ENCODE measurements at places on chromosomes 2 and 18. TPM values are rescaled to one million over a fixed set of nuclear protein-coding genes. Genes with fewer than 3 reads are reported as not detected.

The FECH gene
- total RNA-seq: 30.4 TPM

- no peaks in the 10 kb centered on the region for H3K4me1 ChIP-seq
- H3K36me3 ChIP-seq: no peaks in the 10 kb centered on the region
- no peak for DNase-seq
- no peak overlapping the region for H3K27ac ChIP-seq
- no peaks in the 10 kb centered on the region for H3K27me3 ChIP-seq
- no peak overlapping the region for H3K4me3 ChIP-seq
Measured at GRCh38 chr2:187482796-187483195, 34.7 kb upstream of the CALCRL start.

DNA sequence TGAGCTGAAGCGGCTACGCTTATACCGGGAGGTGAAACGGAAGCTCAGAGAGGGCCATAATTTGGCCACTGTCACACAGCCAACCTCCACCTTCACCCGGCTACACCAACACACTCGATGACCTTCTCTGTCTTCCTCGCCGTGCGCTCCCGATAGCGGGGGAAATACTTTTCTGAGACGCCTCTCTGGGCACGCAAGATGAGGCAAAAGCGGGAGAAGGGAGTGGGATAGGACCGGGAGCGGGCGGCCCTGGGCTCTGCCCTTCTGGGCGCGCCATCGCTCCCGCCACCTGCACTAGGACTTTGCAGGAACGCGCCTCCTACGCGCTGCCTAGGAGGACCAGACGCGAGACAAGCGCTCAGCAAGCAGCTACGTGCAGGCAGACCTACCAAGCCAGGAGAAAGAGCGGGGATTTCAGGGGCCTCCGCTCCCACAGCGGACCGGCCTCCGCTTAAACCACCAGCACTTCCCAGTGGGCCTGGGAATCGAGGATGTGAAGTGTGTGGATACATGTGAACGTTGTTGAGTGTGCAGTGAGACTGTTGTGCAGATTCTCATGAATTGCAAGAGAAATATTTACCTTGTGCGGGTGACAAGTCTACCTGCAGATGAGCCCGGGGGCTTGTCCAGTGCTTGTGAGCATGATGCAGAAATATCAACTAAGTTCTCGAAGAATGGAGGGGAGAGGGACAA is 11.4 kb downstream of the SIX3 start:
- peaks cover 8% of the 10 kb centered on the region for H3K4me1 ChIP-seq
- no peaks in the 10 kb centered on the region for H3K27me3 ChIP-seq
- H3K27ac ChIP-seq: no peak overlapping the region

- no peak overlapping the region for H3K4me3 ChIP-seq
- no peaks in the 10 kb centered on the region for H3K27me3 ChIP-seq
- H3K4me1 ChIP-seq: no peaks in the 10 kb centered on the region
- DNase-seq: no peak
- H3K36me3 ChIP-seq: no peaks in the 10 kb centered on the region
Measured at GRCh38 chr2:49343638-49344037, 189.3 kb upstream of the FSHR start.

The IKZF2 gene
- 0.54 TPM for total RNA-seq

DNA sequence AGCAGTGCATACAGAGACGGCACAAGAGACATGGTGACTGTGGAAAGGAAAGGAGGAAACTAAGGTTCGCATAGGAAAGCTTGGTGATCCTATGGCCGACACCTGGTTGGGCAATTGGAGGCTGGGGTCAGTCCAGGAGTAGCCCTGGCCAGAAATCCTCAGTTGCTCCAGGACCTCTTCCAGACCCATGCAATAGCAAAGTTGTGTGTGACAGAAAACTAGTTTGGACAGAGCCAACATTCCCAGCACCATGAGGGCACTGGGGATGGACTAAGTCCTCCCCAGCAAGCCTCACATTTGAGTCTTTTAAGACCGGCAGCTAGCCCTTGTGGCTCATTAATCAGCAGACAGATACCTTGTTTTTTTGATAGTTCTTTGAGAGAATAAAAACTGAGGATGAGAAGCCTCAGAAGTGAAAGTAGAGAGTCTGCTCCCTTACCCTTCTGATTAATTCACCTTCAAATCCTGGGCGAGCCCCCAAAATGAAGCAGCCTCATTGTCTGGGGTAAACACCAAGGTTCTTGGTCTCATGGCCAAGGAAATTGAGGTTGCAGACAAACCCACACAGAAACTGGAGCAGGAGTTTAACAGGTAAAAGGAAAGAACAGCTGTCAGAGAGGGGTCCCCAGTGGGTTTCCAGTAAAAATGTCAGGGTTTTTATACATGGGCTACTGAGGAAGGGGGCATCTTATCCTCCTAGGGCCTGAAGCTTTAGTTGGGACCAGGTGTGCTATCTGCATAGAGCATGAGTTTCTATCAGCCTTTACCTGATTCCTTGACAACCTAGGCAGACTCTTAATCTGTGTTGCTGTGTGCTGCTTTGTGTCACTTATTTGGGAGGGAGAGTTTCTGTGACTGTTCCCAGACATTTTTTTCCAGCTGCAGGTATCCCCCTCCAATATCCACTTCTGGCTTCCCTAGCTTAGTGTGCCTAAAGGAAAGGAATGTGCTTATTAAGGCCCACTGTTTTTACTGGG is 39.1 kb downstream of the STK17B start:
- H3K36me3 ChIP-seq: peaks cover 35% of the 10 kb centered on the region
- H3K4me3 ChIP-seq: no peak overlapping the region
- H3K27me3 ChIP-seq: no peaks in the 10 kb centered on the region
- peak overlapping the region; percentile 57 for H3K27ac ChIP-seq

The BMPR2 gene
- total RNA-seq: 3.0 TPM

DNA sequence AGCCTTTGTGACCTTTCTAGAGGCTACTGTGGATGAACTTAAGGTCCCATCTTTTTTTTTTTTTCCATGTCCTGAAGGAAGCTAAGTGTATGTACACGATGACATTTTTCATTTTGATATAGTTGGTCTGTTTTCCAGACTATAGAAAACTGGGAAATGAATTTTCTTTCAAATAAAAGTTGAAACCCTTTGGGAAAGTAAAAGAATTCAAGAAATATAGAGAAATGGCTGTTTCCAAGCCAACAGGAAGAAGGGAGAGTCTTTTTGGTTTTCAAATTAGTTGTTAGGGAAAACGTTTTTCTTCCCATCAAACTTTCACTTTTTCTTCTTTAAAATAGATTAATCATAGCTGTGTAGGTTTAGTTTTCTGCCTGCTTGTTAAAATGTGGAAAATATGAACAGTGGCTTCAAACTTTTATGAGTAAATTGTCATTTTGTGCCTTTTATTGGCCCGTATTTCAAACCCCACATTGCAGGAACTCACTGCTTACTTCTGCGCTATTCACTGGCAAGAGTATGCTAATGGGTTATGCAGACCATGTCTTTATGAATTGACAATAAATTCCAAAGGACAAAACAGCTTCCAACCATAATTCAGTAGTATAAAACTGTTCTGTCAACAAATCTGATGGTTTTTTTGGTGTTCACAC is 27.7 kb upstream of the LYPD1 start:
- no peak overlapping the region for H3K27ac ChIP-seq
- no peak overlapping the region for H3K4me3 ChIP-seq
- peaks cover 3% of the 10 kb centered on the region for H3K4me1 ChIP-seq
- no peaks in the 10 kb centered on the region for H3K36me3 ChIP-seq
- DNase-seq: no peak

- no peaks in the 10 kb centered on the region for H3K4me1 ChIP-seq
- H3K27me3 ChIP-seq: no peaks in the 10 kb centered on the region
- no peaks in the 10 kb centered on the region for H3K36me3 ChIP-seq
- DNase-seq: no peak
- H3K27ac ChIP-seq: no peak overlapping the region
Measured at GRCh38 chr2:59578349-59578748, 975.1 kb downstream of the BCL11A start.

GRCh38 chr18:48834413-48835031 is 116.2 kb downstream of the SMAD7 start:
- peaks cover 52% of the 10 kb centered on the region for H3K4me1 ChIP-seq
- peak; percentile 59 for DNase-seq
- H3K4me3 ChIP-seq: peak overlapping the region; percentile 52
- no peaks in the 10 kb centered on the region for H3K27me3 ChIP-seq
- no peak overlapping the region for H3K27ac ChIP-seq

- no peak for DNase-seq
- no peaks in the 10 kb centered on the region for H3K36me3 ChIP-seq
- no peak overlapping the region for H3K4me3 ChIP-seq
- H3K27me3 ChIP-seq: no peaks in the 10 kb centered on the region
- H3K27ac ChIP-seq: no peak overlapping the region
- peaks cover 10% of the 10 kb centered on the region for H3K4me1 ChIP-seq
Measured at GRCh38 chr2:30293303-30293921, 62.1 kb downstream of the LBH start.

The GTF2A1L gene
- not detected for total RNA-seq

The ZFAND2B gene
- 28.0 TPM for total RNA-seq

DNA sequence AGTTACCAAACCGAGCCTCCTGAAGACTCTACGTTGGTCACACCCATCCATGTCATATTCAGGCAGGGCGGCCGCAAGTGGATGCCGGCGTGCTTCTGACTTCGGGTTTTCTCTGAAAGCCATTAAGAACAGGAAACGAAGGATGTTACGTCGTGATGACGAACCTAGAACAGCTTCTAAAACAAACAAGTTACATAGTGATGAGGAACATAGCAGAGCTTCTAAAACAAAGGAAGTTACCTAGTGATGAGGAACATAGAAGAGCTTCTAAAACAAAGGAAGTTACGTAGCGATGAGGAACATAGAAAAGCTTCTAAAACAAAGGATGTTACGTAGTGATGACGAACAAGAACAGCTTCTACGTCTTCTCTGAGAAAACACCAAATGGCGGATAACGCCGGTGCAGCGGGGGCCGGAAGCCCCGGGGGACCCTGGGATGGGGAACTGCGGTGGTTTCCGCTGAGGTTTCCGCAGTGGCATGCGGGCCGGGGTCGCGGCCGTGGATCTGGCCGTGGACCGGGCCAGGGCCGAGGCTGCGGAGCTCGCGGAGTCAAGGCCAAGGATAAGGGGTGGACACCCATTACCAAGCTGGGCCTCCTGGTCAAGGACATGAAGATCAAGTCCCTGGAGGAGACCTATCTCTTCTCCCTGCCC is 141.1 kb downstream of the SOCS6 start:
- no peaks in the 10 kb centered on the region for H3K36me3 ChIP-seq
- no peak overlapping the region for H3K4me3 ChIP-seq
- DNase-seq: no peak
- H3K27me3 ChIP-seq: no peaks in the 10 kb centered on the region
- H3K27ac ChIP-seq: no peak overlapping the region
- no peaks in the 10 kb centered on the region for H3K4me1 ChIP-seq

The CDCA7 gene
- 35.3 TPM for total RNA-seq

The CGREF1 gene
- total RNA-seq: not detected

The KCNF1 gene
- not detected for total RNA-seq

DNA sequence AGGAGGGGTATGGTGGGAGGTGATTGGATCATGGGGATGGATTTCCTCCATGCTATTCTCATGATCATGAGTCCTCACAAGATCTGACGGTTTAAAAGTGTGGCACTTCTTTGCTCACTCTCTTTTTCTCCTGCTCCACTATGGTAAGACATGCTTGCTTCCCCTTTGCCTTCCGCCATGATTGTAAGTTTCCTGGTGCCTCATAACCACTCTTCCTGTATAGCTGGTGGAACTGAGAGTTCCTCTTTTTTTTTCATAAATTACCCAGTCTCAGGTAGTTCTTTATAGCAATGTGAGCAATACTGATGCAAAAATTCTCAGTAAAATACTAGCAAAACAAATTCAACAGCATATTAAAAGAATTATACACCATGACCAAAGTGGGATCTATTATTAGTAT is 728.5 kb upstream of the SLC8A1 start:
- DNase-seq: no peak
- no peak overlapping the region for H3K27ac ChIP-seq
- H3K4me1 ChIP-seq: no peaks in the 10 kb centered on the region
- no peak overlapping the region for H3K4me3 ChIP-seq

The PHOSPHO2 gene
- total RNA-seq: 4.6 TPM

The PTPN4 gene
- total RNA-seq: 56.7 TPM

GRCh38 chr2:85737961-85738360 is 15.8 kb upstream of the ATOH8 start:
- no peaks in the 10 kb centered on the region for H3K36me3 ChIP-seq
- no peak overlapping the region for H3K4me3 ChIP-seq
- no peaks in the 10 kb centered on the region for H3K27me3 ChIP-seq
- no peak for DNase-seq
- no peaks in the 10 kb centered on the region for H3K4me1 ChIP-seq

DNA sequence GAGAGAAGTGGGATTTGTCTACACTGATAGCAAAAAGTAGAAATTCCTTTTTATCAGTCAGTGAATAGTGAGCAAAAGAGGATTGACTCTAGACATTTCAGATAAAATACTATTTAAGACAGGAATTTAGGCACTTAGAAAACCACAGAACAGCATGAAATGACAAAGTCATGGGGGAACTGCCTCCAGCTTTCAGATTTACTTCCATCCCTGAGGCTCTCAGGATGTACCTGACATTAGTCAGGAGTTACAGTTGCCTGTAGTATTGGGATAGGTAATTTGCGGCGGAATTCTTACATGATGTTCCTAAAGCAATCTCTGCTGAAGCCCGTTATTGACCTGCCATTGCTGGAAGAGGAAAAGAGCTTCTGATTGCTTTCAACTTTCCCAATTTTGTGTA is 337.1 kb upstream of the MAP2 start:
- H3K4me1 ChIP-seq: no peaks in the 10 kb centered on the region
- DNase-seq: no peak
- H3K27me3 ChIP-seq: no peaks in the 10 kb centered on the region
- no peak overlapping the region for H3K4me3 ChIP-seq
- H3K36me3 ChIP-seq: no peaks in the 10 kb centered on the region
- no peak overlapping the region for H3K27ac ChIP-seq

DNA sequence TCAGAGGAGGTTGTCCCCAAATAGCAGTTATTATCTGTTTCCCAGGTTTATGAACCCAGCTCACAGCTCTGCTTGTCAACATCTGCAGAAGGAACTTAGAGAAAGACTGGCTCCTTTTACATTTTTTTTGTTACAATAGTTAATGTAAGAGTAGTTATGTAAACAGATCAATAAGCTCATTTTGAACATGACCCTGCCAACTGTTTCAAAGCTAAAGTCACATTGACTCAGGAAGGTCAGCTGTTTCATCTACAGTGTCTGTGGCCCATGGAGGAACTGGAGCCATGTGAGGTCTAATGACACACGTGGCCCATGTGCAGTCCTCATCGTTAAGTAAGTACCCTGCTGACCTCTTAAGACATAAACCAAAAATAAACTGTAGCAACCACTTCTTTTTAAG is 97.1 kb downstream of the SH3RF3 start:
- no peaks in the 10 kb centered on the region for H3K36me3 ChIP-seq
- H3K27ac ChIP-seq: no peak overlapping the region
- H3K4me1 ChIP-seq: peaks cover 10% of the 10 kb centered on the region
- H3K27me3 ChIP-seq: no peaks in the 10 kb centered on the region
- H3K4me3 ChIP-seq: no peak overlapping the region

GRCh38 chr2:226474131-226474530 is 325.5 kb downstream of the IRS1 start:
- H3K27ac ChIP-seq: no peak overlapping the region
- no peaks in the 10 kb centered on the region for H3K4me1 ChIP-seq
- H3K36me3 ChIP-seq: no peaks in the 10 kb centered on the region
- H3K27me3 ChIP-seq: no peaks in the 10 kb centered on the region
- no peak overlapping the region for H3K4me3 ChIP-seq

The NOSTRIN gene
- total RNA-seq: not detected

The SOX11 gene
- not detected for total RNA-seq

The VWA3B gene
- not detected for total RNA-seq

- no peak overlapping the region for H3K27ac ChIP-seq
- H3K27me3 ChIP-seq: no peaks in the 10 kb centered on the region
- DNase-seq: no peak
- no peaks in the 10 kb centered on the region for H3K4me1 ChIP-seq
- H3K4me3 ChIP-seq: no peak overlapping the region
Measured at GRCh38 chr18:25097569-25098056, 254.4 kb downstream of the ZNF521 start.

- no peak for DNase-seq
- no peaks in the 10 kb centered on the region for H3K4me1 ChIP-seq
- H3K4me3 ChIP-seq: no peak overlapping the region
- H3K36me3 ChIP-seq: no peaks in the 10 kb centered on the region
Measured at GRCh38 chr2:57479981-57480380, 566.6 kb upstream of the VRK2 start.

The TLX2 gene
- 2.5 TPM for total RNA-seq

The TDRD15 gene
- total RNA-seq: not detected
